ENCODE measurements at places on chromosomes 4 and X.

DNA sequence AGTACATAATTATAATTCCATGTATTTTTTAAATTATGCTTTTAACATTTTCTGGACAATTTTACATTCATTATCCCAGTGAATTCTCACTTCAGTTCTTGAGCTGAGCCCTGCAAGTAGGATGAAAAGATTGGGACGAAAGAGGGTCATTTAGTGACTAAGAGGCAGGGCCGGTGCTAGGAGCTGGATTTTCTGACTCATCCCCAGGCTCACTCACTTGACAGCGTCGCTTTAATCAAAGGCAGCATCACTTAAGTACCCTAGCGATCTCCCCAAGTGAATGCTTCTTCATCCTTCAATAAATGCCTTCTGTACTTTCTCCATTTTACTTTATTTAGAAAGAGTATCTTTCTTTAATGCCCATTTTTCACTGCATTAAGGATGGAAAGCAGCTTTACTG is 263.6 kb downstream of the HS3ST1 start:
- no peak for DNase-seq

DNA sequence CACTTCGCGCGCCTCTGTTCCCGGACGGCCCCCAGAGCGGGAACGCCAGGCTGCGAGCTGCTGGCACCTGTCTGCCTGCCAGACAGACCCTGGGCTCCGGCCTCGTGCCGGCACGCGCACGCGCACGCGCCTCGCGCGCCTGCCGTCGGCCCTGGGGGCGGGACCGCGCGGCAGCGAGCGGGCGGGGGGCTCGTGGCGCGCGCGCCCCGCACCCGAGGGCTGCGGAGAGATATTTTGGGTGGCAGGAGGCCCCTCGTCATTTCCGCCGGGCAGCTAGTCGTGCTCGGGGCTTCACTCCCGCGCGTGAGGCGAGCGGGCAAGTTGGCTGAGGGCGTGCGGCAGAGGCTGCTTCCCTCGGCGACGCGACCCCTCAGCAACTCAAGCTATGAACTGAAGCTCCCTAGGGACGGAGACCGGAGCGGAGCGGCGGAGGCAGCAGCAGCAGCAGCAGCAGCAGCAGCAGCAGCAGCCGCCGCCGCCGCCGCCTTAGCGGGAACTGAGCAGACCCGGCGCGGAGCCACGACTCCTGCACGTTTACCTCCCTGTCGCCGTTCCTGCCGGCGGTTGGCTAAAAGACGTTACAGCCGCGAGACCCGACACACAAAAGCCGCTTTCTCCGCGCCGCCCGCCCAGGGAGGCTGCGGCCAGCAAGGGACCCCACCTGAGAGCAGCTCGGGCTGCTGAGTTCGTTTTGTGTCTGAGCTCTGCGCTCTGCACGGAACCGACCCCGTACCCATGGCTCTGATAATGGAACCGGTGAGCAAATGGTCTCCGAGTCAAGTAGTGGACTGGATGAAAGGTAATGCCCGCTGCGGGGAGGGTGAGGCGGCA is at the start of gene CNKSR2:
TSS of gene CNKSR2 (plus strand) at position 256 of the 831 bp plus-strand sequence. CDS start at position 736, 480 bp downstream.
- DNase-seq, result no peak

DNA sequence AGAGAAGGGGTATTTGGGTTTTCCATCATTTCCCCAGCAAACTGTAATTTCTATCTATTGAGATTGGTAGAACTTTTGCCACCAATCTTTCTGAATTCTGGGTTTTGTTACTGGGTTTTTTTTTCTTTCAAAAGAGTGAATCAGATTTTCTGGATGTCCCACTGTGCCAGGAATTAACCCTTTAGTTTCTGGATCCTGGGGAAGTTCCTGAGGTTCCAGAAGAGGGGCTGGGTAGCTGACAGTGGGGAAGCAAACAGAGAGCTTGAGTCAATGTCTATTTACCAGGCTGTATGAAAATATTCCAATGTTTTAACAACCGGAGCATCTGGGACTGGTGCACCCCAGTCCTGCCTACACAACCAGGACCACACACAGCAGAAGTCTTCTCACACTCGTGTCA is 25.8 kb upstream of the SOD3 start:
- DNase-seq, result no peak

DNA sequence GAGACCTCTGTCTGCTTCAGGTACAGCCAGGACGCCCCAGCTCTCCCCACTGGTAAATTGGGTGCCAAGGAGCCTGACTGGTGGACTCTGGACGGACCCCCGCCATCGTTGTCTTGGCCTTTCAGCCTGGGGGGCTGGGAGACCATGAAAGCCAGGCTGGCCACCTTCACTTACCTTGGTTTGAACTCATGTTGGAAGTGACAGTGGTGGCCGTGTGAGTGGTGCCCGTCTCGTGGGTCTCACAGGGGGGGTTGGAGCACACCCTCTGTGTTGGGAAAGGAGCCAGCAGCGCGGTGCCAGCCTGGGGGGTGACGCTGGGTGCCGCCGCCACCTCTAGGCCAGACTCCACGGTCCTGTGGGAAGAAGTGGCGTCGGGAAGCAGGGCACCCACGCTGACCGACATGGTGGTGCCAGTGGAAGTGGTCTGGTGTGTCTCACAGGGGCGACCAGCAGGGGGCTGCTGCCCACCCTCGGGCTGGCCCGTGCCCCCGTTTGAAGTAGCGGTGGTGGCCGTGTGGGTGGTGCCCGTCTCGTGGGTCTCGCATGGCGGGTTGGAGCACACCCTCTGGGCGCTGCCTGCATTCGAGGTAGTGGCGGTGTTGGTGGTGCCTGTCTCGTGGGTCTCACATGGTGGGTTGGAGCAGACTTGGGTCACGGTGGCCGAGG is 9.6 kb upstream of the RENBP start:
- DNase-seq, result no peak

- DNase-seq, result no peak
These were observed 25.1 kb upstream of the SETD7 start for GRCh38 chr4:139581096-139581495.

DNA sequence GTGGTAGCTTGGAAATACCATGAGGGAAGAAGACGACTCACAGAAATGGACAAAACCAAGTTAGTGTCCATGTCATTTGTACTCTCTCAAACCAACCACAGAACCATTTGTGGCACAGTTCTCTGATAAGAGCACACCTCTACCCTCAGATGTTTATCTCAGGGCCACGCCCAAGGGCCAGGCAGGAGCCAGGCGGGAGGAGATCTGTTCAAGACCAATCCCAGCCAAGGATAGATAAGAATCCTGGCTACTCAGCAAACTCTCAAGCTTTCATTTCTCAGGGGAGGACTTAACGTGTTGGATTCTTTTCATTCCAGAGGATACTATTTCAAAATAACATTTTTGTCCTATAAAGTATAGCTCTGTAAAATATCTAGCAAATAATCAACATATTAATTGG is 95.0 kb downstream of the NYX start:
- DNase-seq, result no peak

GRCh38 chrX:118182025-118182424 is 65.4 kb upstream of the KLHL13 start:
- DNase-seq, result no peak

GRCh38 chr4:120466429-120466828 is 399.8 kb upstream of the MAD2L1 start:
- no peak for DNase-seq

DNA sequence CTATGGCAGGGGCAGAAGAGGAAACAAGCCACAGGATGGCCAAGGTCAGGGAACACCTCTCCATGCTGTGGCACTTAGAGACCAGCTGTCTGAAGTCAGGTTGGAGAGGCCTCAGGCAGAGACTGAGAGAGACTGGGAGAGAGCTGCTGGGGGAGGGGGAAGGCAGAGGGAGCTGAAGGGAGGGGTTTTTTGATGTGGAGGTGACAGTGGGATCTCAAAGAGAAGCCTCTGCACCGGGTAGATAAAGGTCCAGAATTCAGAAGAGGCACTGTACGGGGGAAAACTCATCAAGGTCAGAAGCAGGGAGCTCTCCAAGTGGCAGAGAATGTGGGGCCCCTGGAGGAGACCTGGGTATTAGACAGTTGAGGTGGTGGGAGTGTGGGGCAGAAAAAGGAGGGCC is 41.6 kb upstream of the HMGB3 start:
- no peak for DNase-seq

GRCh38 chrX:100319716-100320115 is 90.4 kb downstream of the PCDH19 start:
- no peak for DNase-seq

- DNase-seq, result no peak
These were observed 139.4 kb downstream of the EVC2 start for GRCh38 chr4:5568931-5569330.

DNA sequence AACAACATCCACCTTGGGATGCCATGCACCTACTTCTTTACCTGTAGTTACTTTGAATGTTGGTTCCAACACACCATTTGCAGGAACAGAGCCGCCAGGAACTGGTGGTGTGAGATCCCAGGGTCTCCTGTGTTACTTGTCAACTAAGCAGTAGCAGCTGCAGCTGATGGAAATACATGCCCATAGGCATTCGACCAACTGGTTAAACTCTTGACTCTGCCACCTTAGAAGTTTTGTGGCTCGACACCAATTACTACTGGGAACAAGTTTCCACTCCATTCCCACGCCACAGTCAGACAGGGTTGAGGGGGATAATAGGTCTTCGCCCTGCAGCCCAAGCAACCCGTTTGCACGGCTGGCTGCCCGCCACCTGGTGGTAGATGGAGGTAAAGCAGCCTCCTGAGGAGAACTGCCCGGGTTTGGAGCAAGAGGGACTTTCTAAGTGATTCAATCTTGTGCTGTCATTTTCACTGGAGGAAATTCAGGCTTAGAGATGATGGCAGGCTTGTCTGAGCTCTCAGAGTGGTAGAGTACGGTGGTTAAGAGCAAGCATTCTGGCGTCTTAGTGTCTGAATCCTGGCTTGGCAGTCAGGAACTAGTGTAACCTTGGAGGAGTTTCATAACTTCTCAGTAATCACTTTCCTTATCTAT is 119.1 kb upstream of the TRIM2 start:
- peak; percentile 23 for DNase-seq

- DNase-seq, result no peak
These were observed 8.5 kb downstream of the RAPGEF2 start for GRCh38 chr4:159111416-159111815.

GRCh38 chr4:145295122-145295521 is 114.7 kb upstream of the OTUD4 start:
- no peak for DNase-seq

DNA sequence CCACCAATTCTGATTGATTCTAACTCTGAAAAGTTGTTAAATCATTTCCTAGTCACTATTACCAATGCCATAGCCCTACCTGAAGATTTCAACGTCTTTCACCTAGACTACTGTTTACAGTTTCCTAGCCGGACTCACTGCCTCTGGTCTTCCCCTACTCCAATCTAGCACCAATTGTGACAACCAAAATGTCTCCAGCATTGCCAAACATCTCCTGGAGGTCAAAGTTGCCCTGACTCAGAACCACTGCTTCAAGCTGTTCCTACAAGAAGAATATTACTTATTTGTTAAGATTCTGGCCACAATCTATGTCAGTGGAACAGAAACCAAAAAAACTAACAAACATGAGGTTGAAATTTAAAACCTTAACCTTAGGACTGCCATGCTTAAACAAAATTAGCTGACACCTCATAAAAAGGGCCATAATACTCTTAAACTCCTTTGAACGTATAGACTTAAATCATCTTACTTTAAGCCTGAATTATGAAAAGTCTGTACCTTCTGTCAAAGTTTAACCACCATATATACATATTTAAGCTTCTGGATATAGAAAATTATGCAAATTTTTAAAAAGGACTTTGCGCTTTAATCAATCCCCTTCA is 2.1 kb downstream of the PDS5A start:
- DNase-seq, result no peak

DNA sequence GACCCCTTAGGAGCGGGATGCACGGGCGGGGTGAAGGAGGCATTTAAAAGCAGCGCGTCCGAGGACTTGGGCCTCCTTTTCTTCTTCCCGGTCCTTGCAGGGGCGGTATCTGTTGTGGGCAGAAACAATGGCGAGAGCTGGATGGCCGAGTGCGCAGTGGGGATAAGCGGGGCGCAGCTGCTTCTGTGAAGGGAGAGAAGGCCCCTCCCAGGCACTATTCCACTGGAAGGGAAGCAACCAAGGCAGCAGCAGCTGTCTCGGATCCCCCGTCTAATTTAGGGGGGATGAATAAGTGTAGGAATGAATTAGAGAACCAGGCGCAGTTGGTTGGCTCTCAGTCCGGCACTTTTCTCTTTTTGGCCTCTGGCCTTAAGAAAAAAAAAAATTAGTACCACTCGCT is 995 bp downstream of the SMARCA5 start:
- DNase-seq, result no peak

- DNase-seq, result no peak
These were observed 207.3 kb upstream of the CXorf51B start for GRCh38 chrX:146602246-146602645.

DNA sequence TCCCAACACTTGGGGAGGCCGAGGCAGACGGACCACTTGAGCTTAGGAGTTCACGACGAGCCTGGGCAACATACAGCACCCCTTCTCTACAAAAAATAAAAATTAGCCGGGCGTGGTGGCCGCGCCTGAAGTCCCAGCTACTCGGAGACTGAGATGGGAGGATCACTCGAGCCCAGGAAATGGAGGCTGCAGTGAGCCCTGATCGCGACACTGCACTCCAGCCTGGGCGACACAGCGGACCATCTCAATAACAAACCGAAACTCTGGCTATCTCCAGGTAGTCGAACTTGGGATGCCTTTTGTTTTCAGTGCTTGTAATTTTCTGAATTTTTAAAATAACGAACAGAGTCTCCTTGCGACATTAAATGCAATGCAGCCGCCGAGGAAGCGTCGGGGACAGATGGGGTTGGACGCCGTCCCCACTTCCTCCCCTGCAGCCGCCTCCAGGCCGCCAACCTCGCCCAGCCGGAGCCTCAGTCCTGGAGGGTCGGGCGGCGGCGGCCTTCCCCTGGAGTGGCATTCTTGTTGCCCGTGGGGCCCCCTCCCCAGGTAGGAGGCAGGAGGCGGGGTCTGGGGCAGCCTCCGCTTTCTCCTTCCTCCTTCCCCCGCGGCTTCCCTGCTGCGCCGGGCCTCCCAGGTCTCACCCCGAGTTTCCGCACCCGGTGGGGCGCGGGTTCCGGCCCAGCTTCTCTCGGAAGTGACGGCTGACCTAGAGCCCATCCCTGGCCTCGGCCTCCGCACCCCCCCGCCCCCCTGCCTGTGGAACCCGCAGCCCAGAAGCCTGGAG is 14.6 kb downstream of the HMX1 start:
- no peak for DNase-seq

GRCh38 chr4:113131621-113132020 is 82.2 kb downstream of the ANK2 start:
- DNase-seq, result no peak

DNA sequence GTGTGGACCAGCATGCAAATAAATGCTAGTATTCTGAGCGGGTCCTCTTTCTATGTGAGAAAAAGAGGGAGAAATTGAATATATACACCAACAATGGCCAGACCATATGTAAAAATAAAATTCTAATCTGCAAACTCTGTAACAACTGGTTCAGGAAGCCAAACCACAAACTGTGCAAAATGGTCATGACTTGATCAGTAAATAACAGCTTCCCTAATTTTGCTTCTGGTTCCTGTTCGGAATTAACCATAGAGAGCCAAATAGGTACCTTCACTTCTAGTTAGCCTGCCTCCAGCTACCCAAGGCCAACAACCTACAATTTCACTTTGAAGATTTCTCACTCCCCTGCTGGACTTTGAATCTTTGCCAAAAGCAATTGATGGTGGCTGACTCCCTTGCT is 1313.2 kb downstream of the ADGRL3 start:
- DNase-seq, result no peak

Data from glomerular endothelial cell (primary cell).